Renal pelvis (tissue), 12 donors: ENCODE measurements at places on chromosomes 12 and 14. TPM values are rescaled to one million over a fixed set of nuclear protein-coding genes. Genes with fewer than 3 reads are reported as not detected.

DNA sequence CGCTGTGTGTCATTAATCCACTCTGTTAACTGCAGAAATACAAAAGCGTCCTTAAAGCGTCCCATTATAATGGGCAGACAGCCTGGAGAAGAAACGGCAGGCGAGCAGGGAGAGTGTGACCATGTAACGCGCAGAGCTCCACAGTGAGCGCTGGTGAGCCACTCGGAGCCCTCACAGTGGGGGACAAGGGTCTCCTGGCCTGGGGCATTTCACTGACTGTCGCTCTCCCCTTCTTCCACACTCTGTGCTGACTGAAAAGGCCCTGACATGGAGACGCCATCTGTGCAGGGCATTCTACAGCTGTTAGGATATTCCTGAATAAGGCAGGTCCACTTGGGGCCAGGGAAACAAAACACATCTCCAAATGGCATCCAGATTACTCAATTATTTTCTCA, 24.2 kb downstream of the CCDC92 start:
- no peak for DNase-seq

GRCh38 chr14:81509321-81509720, 24.3 kb downstream of the SEL1L start:
- DNase-seq, result no peak

Gene BCL11B
- polyA plus RNA-seq, result 2.6 TPM

- DNase-seq, result no peak
Measured at GRCh38 chr12:49129332-49130150, 1.7 kb downstream of the TUBA1B start.

DNA sequence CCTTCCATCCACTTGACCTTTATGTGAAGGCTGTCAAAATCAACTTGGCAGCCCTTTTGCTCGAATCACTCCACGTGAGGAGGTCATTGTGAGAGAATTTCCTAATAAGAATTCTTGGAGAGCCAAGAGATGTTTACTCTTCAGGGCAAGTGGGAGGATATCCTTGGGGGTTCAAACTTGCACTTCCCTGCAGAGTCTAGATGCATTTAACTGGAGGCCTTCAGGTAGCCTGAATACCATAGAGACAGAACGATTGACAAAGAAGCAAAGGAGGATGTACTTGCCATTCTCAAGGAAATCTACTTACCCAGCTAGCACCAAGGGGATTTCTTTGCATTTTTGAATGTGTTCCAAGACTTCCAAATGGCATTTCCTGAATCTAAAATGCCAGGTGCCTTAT, 1702.6 kb upstream of the FLRT2 start:
- no peak for DNase-seq

DNA sequence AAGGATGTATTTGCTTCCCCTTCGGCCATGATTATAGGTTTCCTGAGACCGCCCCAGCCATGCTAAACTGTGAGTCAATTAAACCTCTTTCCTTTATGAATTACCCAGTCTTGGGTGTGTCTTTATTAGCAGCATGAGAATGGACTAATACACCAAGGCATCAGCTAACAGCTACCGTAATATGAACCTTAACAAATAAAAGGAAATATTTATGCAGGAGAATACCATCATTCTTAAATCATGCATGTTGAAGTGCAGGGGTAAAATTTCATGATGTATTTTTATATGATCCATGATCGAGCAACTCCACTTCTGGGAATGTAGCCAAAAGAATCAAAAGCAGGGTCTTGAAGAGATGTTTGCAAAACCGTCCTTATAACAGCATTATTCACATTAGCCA, 379.0 kb downstream of the NPAS3 start:
- no peak for DNase-seq

Gene FIGNL2
- 5.4 TPM for polyA plus RNA-seq

GRCh38 chr14:69246331-69246730, 13.6 kb upstream of the GALNT16 start:
- peak; percentile 35 for DNase-seq

Gene C12orf56
- polyA plus RNA-seq, result 1.5 TPM

Gene HOXC9
- polyA plus RNA-seq, result 29.8 TPM

- no peak for DNase-seq
Measured at GRCh38 chr12:108367436-108367835, 28.3 kb upstream of the CMKLR1 start.

DNA sequence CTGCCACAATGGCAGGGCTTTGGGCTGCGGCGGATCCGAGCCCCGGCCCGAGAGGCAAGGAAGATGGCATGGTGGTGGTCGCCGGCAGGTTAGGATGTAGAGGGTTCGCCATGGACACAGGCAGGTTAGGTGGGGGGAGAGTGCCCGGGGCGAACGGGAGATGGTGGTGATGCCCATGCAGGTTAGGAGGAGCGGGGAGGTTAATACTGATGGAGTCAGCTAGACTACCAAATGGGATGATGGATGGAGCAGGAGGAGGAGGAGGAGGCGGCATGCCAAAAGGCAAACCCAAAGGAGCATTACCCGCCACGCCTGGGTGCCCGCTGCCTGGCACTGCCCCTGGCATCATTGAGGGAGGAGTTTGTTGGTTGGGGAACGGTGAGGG, 6.2 kb downstream of the MYL6 start:
- no peak for DNase-seq

- DNase-seq, result no peak
Measured at GRCh38 chr14:49909016-49909415, 16.1 kb downstream of the ARF6 start.

- no peak for DNase-seq
Measured at GRCh38 chr12:47207340-47207717, 127.6 kb upstream of the AMIGO2 start.

DNA sequence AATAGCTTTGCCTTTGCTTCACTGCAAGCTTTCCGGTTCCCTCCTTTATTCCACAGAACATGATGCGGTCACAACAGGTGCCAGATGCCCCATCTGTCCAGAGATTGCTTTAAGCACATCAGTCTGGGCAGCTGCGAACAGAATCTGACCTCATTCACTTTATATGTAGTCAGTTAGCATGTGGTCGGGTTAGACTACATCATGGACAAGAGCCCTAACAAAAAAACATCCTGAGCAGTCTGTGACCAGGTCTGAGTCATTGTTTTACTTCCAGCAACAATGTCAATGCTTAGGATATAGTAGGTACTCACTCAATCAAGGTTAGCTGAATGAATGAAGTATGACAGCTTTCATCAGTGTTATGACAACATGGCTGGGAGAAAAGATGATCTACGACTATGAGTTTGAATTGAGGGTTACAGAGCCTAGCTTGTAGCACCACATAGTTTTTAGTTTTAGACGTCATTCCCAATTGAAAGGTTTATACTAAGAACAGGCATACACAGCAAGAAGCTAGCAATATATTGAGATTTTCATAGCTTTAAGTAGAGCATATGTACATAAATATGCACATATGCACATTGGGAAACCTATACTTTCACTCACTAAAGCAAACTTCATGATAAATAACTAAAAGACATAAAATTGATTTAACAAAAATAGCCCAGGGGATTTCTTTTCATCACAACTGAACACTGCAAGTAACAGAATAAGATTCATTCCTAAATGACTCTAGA, 64.2 kb upstream of the TMCC3 start:
- no peak for DNase-seq

DNA sequence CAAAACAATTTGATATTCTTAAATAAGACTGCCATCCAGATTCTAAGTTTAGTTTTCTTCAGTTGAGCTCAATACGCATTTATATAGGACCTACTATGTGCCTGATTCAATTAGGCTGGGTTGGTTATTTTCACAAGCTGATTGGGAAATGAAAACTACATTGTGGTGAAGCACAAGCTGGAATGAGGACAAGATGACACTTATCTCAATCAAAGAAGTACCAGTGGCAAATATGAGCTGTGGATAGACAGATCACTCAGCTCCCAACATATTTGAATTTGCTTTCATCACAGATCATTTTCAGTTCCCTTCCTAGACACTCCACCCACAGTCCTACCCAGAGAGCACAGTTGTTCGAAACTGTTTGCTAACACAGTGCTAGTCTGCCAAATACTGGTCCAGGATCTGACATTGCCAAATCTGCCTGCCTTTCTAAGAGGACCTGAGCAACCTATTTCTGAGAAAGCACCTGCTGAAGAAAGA, 74.7 kb downstream of the LLPH start:
- DNase-seq, result no peak

Gene TC2N
- 13.7 TPM for polyA plus RNA-seq

DNA sequence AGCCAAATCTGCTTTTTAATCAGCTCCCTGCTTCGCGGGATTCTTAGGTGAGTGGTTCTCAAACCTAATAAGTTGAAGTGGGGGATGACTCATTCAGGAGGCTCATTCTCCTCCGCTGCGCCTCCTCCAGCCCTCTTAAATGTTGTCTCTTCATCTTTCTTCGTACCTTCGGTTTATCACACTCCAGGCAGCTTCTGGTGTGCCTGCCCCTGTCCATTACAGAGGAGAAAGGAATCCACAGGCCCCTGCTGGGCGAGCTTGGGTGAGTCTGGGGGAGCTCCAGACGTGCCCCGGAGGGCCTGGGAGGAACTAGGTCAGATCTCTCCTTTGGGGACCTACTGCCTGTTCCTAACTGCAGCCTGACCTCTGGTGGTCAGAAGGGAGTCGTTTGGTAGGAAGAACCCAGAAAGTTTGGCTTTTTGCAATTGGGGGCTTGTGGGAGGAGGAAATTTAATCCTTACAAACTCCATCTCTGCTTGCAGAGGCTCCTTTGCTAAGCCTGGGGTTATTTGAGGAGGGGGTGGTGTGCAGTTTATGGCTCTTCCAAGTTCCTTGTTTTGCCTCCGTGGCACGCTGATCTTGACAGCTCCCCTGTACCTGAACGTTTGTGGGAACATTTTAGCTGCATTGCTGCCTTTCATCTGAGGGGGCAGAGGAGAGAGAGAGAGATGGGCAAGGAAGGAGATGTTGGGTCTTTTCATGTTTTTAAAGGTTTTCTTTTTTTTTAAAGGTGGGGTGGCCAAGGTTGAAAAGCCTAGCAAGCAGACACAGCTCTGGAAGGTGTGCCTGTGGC, 84.1 kb upstream of the GNG2 start:
- DNase-seq, result peak; percentile 57

DNA sequence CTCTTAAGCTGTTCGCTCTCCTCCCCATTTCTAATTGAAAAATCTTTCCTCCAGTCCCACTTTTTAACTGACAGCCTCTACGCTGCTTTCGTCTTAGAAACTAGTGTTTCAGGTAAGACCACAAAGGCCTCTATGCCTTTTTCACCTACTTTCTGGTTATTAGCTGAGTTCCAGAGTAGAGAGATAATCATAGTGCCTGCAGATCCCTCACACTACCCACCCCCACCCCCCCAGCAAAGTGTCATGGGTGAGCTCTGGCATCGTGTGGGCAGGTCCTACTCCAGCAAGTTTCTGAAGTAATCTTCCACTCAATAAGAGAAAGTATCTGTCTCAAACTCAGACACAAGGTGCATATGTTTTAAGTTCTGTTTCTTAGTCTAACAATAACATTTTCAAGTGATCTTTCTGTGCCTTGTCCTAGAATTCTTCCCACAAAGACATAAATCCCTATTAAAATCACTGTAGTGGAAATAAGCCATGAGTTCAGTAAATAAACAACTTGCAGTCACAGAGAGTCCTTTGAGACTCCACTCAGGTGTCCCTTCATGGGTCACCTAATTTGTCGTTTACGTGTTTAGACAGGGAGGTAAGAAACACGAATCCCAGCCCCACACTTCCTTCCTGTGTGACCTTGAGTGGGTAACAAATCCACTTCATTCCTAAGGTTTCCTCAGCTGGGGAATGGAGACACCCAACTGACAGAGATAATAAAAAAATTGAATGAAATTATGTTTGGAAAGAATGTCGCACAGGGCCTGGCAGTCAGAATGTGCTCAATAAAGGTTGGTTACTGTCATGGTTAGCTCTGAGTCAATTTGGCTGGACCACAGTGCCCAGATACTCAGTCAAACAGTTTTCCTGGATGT, 228.9 kb upstream of the CAND1 start:
- DNase-seq, result peak; percentile 41

GRCh38 chr14:56759633-56760032, 50.6 kb downstream of the OTX2 start:
- DNase-seq, result no peak

Gene ATP5F1B
- polyA plus RNA-seq, result 921 TPM

Gene CFAP54
- polyA plus RNA-seq, result 2.1 TPM

DNA sequence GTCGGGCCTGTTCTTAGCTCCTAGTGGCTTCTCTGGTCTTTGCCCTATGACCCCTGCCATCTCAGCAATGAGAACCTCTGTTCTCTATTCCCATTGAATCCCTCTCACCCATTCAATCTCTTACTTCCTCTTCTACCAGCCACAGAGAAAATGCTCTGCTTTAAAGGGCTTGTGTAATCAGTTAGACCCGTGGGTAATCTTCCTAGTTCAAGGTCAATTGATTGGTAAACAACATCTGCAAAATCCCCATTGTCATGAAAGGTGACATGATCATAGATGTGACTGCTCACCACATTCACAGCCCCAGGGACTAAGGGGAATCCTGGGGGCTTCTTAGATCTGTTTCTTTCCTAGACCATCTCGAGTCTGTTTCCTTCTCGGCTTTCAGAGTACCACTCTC, 7.2 kb upstream of the CCDC197 start:
- no peak for DNase-seq

Gene CACNA1C
- 12.2 TPM for polyA plus RNA-seq

GRCh38 chr12:103640831-103641230, 53.8 kb downstream of the STAB2 start:
- DNase-seq, result no peak

DNA sequence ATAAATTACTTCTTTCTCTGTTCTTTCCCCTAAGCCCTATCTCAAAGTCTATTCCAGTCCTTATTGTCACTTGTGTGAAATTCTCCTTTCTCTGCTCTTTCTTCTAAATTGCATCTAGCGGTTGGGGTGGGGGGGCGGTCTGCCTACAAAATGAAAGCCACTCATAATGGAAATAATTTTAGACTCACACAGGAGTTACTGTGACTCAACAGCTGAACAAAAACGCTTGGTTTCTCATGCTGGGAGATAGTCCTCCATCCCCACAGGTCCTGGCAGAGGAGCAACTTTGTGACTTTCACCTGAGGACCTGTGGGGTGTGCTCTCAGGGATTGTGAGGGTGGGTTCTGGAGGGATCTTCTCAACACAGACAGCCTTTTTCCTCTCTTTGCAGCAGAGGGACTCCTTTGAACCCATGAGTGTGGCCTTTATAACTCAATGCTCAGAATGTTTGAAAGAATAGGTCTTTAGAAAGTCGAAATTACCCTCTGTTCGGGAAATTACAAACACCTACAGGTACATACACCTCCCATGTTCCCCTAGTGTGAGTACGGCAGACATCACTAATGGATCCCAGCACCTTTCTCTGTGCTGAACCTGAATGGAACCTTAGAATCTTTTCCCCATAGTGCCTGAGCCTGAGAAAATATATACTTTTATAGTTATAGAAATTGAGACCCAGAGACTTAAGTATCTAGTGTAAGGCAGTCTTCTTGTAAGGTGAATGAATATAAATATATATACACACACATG, 109.7 kb downstream of the CHST11 start:
- DNase-seq, result no peak

- no peak for DNase-seq
Measured at GRCh38 chr12:122722387-122722786, 5.8 kb upstream of the HCAR3 start.
